ENCODE measurements at places on chromosomes 13 and 19. TPM values are rescaled to one million over a fixed set of nuclear protein-coding genes. Genes with fewer than 3 reads are reported as not detected.

Gene RPL18
- 2,126 TPM for total RNA-seq

Gene KIRREL2
- 3.9 TPM for total RNA-seq

Gene KLK7
- 2.9 TPM for total RNA-seq

Gene LILRB2
- 4.2 TPM for total RNA-seq

Gene TNFSF11
- 0.12 TPM for total RNA-seq

Gene LRRC8E
- total RNA-seq, result 2.7 TPM

Gene PABPC3
- total RNA-seq, result 0.23 TPM

Gene RASIP1
- 23.2 TPM for total RNA-seq

Gene ADGRE3
- 1.3 TPM for total RNA-seq

Gene ACP7
- total RNA-seq, result 0.23 TPM

Gene VSTM2B
- 0.18 TPM for total RNA-seq

Gene RAB3D
- total RNA-seq, result 24.9 TPM

Gene HTR2A
- total RNA-seq, result 0.47 TPM

Gene F10
- total RNA-seq, result 16.6 TPM

Gene LILRA1
- total RNA-seq, result 1.1 TPM

Gene ZNF586
- 33.7 TPM for total RNA-seq

Gene LCP1
- total RNA-seq, result 25.2 TPM

Gene ZSCAN22
- total RNA-seq, result 2.7 TPM

Gene ZNF578
- total RNA-seq, result 6.3 TPM

Gene IZUMO4
- 8.6 TPM for total RNA-seq

Gene ZNF441
- total RNA-seq, result 23.7 TPM

Gene LILRA5
- 6.1 TPM for total RNA-seq

Gene ZNF587
- 54.7 TPM for total RNA-seq

Gene INSL3
- not detected for total RNA-seq

Gene TLE6
- 7.6 TPM for total RNA-seq

Gene PSG3
- total RNA-seq, result not detected

Gene C1QTNF9
- total RNA-seq, result 1.1 TPM

Gene FBN3
- 27.3 TPM for total RNA-seq

Gene RCBTB2
- 39.8 TPM for total RNA-seq

Gene IGFL2
- total RNA-seq, result not detected

Gene NLRP9
- total RNA-seq, result not detected

Gene PTPRH
- total RNA-seq, result 0.76 TPM

Gene LILRB1
- 3.4 TPM for total RNA-seq

Gene OR10H1
- not detected for total RNA-seq

Gene ZNF575
- 1.8 TPM for total RNA-seq

Gene ELSPBP1
- not detected for total RNA-seq

Gene CALR3
- total RNA-seq, result not detected

Gene GALP
- not detected for total RNA-seq

Gene INAFM1
- total RNA-seq, result 7.6 TPM

Gene ZSCAN4
- total RNA-seq, result not detected

Gene ZNF566
- total RNA-seq, result 17.3 TPM

Gene WASF3
- total RNA-seq, result 22.5 TPM

Gene SHISA2
- 107 TPM for total RNA-seq

Gene KLHL1
- total RNA-seq, result 0.88 TPM

Gene PTGER1
- total RNA-seq, result 23.0 TPM

Gene UFM1
- total RNA-seq, result 61.7 TPM

Gene NTF4
- total RNA-seq, result 5.4 TPM

Gene DLL3
- 0.35 TPM for total RNA-seq

Gene RNF17
- not detected for total RNA-seq

Gene PLPPR2
- 17.1 TPM for total RNA-seq

Gene DNAAF3
- 5.2 TPM for total RNA-seq

Gene ZNF682
- total RNA-seq, result 11.8 TPM

Gene ZNF569
- total RNA-seq, result 7.8 TPM

Gene ITGBL1
- 2.6 TPM for total RNA-seq

Gene NEK5
- 1.8 TPM for total RNA-seq

Gene SHISA7
- total RNA-seq, result 0.12 TPM

Gene MBD3L2
- not detected for total RNA-seq

Measured in metanephros (tissue), 2 donors.